Fibroblast of skin of abdomen (primary cell): ENCODE measurements at places on chromosomes 3 and 15.

- DNase-seq: peak; percentile 99
Observed at GRCh38 chr3:156388497-156389448, 166.1 kb downstream of the SSR3 start.

GRCh38 chr15:63294359-63294758 is 17.0 kb downstream of the APH1B start:
- no peak for DNase-seq

- peak; percentile 2 for DNase-seq
Observed at GRCh38 chr3:191136347-191136746, 62.7 kb upstream of the OSTN start.

DNA sequence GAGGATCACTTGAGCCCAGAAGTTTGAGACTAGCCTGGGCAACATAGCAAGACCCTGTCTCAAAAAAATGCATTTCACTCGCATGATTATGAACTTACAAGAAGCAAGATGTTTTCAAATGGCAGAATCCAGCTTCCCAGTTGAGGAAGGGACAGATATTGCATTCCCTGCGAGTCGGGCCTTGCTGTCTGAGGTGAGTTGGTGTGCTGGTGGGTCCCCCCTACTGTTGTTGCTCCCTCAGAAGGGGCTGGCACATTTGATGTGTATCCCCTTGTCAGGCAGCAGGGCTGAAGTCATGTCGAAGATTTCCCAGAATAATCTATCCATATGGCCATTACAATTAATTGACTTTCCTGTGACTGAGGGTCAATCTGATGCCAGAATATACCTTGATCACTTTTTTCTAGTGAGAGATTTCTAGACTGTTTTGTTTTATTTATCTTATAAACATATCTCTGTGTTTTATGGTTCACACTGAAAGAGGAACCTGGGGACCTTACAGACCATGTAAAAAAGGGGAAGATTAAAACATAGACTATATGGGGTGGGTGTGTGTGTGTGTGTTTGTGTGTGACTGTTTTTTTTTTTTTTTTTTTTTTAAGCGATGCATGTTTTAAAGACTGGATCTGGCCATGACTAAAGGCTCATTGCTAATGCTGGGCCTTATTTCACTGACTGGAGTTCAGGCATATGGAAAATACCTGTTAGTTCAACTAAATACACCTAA is 112.1 kb upstream of the MRPS22 start:
- DNase-seq: no peak

GRCh38 chr3:61253756-61254155 is 2.5 kb upstream of the FHIT start:
- no peak for DNase-seq

GRCh38 chr15:70254311-70254869 is 156.7 kb upstream of the TLE3 start:
- no peak for DNase-seq

DNA sequence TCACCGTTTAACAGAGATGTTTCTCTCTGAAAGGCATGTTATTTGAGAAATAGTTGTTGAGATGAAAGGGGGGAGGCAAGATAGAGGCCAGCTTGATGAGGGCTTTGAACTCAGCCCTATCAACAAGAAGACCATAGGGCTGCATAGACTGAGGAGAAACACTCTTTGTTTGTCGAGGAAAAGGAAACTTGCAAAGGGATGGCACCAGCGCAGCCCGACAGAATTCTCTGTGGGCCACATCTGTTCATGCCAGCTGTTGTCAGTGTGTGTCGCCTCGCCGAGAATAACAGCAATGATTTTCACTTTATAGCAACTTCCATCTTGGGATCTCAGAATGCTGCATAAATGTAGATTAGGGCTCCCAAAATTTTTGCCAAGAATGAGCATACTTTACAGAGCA is 478.3 kb upstream of the TPRG1 start:
- no peak for DNase-seq

GRCh38 chr3:60013241-60013640 is 963.4 kb upstream of the CFAP20DC start:
- peak; percentile 55 for DNase-seq
